ENCODE measurements at places on chromosomes 4 and X. TPM values are rescaled to one million over a fixed set of nuclear protein-coding genes. Genes with fewer than 3 reads are reported as not detected.

Gene ABCD1
- 9.8 TPM for polyA plus RNA-seq

Gene SMAD1
- polyA plus RNA-seq: 57.8 TPM

Gene PRICKLE3
- polyA plus RNA-seq: 2.8 TPM

Gene TENM3
- 13.3 TPM for polyA plus RNA-seq

Gene VCX2
- not detected for polyA plus RNA-seq

All from renal cortex interstitium (tissue), 15 donors.